Activated naive CD4-positive, alpha-beta T cell (primary cell): ENCODE measurements at places on chromosomes 2 and 18.
A peak's percentile ranks its signal among the peaks of the same experiment; 100 is the strongest.

DNA sequence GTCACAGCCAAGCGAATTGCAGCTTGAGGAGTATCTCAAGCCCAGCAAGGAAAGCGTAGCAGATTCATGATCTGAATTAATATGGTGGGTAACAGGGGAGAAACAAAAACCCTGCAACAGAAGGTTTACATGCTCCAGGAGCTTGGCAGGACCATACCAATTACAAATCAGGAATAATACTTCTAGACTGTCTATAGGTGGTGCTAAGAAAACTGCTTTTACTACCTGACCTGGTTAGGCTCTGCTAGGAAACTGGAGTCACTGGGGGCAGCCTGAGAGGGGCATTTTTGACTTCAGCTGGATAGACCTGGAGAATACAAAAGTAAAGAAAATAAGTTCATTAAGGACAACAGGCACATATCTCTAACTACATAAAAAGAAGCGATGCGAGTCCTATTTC, 24.6 kb upstream of the SPOPL start:
- DNase-seq, result no peak

DNA sequence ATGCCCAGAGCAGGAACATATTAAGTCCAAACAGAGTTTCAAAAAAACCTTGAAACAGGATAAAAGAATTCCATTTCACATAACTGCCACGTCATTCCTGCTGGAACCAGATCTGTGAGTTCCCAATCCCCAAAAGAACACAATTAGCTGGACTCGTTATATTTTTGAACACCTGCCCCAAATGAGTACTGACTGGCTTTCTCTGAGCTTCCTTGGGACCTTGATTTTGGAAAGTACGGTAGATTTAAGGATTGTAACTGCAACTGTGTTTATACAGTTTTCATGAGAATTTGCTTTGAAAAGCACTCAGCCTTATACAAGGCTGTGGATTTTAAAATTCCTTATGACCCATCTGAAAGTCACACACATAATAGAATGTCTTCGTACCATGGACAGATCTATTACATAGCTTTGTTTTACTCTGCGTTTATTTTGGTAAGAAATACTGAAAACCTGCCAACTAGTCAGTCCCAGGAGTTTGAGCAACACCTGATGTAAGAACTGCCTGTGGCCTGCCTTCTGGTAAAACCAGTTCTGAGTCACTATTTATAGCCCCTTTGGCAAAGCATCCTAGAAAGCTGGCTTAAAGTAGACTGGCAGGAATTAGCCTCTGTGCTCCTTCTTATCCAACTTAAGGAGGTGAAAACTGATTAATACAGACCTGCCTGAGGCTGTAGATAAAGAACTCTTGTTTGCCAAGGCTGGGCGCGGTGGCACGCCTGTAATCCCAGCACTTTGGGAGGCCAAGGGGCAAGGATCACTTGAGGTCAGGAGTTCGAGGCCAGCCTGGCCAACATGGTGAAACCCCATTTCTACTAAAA, 48.1 kb downstream of the MERTK start:
- no peak for DNase-seq

- DNase-seq, result no peak
These were observed 24.8 kb upstream of the HDAC4 start for GRCh38 chr2:239425631-239426030.

DNA sequence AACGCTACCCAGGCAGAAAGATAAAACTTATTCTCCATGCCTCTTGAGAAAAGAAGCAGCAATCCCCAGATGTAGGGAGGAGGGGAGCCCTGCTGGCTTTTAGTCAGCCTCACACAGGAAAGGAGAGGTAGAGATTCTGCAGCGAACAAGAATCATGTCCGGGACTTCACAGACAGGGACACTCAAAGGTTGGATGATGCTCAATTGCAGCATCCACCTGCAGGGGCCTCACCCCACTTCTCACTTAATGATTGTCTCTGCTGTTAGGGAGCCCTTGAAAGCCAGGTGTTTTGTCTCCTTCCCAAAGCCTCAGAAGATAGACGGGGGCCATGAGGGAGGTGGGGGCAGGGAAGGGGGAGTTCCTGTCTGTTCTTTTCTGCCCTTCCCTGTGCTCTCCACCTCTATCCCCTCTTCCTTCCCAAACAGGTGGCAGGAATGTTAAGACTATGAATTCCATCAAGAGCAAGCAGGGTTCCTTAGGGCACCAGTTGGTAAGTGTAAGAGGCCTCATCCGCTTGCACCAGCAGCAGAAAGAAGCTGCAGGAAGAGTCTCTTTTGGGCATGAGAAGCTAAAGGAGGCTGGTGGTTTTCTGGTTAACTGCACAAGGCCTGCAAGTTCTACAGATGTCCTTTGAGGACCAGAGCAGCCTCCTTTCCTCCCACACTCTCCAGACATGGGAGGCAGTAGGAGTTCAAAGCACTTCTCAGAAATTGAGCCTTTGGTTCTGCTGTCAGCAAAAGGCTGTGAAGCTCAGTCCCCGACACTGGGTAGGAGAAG, 154.7 kb upstream of the TNP1 start:
- DNase-seq, result no peak

DNA sequence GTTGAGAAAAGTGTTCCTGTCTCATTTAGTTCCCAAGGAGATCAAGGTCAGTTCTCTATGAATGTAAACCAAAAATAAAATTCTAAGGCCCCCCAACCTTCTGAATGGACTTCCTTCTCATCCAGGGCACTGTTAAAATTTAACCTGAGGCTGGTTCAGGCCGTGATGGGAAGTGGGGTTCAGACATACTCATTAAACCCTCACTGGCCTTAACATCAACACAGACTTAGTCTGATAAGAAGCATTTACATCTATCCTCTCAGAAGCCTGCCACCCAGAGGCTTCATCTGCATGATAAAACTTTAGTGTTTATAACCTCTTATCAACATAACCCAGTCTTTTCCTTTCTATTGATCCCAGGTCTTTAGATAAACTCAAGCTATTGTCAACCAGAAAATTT, 22.4 kb downstream of the ITSN2 start:
- no peak for DNase-seq

- no peak for DNase-seq
These were observed 46.8 kb downstream of the EPG5 start for GRCh38 chr18:45920367-45920766.

GRCh38 chr2:227460070-227460485, 11.9 kb upstream of the AGFG1 start:
- peak; percentile 5 for DNase-seq

GRCh38 chr2:36380624-36381481, 25.3 kb downstream of the CRIM1 start:
- no peak for DNase-seq

DNA sequence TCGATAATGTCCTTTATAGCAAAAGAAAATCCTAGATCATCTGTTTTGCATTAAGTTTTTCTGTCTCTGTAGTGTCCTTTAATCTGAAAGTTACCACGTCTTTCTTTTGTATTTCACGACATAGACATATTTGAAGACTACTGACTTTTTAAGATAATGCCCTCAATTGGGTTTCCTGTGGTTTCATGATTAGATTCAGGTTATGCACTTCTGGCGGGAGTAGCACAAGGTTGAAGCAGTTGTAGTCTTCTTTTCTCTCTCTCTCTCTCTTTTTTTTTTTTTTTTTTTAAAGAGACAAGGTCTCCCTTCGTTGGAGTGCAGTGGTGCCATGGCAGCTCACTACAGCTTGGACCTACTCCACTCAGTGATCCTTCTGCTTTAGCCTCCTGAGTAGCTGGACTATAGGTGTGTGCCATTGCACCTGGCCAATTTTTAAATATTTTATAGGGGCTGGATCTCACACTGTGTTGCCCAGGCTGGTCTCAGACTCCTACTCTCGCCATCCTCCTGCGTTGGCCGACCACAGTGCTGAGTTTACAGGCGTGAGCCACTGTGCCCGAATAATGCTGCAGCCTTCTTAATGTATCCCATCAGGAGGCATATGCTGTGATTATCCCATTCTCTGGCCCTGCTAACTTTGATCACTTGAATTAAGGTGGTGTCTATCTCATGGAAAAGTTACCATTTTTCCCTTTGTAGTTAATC, 3.9 kb downstream of the INPP4A start:
- DNase-seq, result no peak

DNA sequence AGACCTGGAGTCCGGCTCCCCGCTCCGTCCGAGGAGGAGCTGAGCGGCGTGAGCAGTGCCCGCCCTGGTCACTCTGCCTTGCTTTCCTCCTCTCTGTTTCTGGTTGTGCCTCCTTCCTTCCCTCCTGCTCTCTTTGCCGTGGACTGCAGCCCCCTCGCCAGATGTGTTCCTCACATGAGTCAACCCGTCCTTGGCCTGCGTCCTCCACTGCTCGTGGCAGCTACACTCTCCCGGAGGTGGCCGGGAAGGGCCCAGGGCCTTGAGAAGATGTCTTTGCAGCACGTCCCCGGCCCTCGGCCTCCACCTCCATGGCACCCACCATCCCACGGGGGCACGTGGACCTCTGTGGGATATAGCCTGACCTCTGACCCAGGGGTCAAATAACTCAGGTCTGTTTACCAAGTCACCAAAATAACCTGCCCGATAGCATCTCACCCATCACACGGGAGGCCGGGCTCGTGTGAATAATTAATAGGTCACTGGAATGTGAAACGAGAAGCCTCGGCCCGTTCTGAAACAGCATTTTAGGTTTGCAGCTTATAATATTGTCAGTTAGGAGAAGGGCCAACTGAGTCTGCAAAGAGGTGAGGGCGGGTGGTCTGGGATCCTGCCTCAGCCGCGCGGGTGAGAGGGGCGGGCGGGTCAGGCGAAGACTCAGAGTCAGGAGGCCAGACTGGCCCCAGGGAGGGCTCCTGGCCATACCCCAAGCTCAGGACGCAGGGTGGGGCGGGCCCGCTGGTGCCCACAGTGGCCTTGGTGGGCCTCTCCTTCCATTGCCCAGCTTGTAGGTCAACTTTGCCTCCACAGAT, 42.6 kb downstream of the NFATC1 start:
- DNase-seq, result no peak

GRCh38 chr2:71557321-71557720, 104.0 kb downstream of the DYSF start:
- no peak for DNase-seq

GRCh38 chr18:49743117-49743567, 70.2 kb downstream of the ACAA2 start:
- DNase-seq, result no peak

GRCh38 chr2:114113518-114113917, 223.6 kb downstream of the ACTR3 start:
- no peak for DNase-seq

DNA sequence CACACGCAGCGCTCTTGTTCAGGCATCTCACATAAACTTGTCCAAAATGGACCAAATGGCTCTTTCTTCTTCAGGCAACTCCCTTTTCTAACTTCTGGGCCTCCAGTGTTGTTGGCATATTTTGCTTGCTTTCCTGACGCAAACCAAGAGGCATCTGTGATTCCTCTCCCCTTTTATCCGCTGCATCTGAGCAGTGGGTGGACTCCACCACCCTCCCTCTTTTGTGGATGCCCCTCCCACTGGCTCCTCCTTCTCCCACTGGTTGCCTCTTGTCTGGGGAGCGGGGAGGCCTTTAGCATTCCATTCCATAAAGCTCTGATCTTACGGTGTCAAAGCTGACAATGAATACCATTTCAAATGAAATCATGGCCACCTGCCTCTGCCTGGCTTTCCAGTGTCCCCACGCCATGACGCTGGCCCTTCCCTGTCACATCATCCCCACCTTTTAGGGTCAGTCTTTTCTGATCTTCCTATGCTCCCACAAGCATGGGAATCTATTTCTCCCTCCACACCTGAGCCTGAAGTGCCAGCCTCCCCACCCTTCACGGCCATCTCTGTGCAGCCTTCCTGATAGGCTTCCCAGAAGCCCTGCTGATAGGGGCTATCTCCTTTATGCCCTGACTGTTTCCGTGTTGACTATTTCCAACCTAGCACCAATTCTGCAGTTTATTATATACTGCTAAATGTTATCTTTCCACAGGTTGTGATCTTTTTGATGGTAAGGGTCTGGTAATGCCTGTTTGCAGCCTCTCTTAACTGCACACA, 51.5 kb downstream of the RPL37A start:
- DNase-seq, result no peak

GRCh38 chr2:220753486-220753885, 818.6 kb downstream of the EPHA4 start:
- DNase-seq, result no peak

DNA sequence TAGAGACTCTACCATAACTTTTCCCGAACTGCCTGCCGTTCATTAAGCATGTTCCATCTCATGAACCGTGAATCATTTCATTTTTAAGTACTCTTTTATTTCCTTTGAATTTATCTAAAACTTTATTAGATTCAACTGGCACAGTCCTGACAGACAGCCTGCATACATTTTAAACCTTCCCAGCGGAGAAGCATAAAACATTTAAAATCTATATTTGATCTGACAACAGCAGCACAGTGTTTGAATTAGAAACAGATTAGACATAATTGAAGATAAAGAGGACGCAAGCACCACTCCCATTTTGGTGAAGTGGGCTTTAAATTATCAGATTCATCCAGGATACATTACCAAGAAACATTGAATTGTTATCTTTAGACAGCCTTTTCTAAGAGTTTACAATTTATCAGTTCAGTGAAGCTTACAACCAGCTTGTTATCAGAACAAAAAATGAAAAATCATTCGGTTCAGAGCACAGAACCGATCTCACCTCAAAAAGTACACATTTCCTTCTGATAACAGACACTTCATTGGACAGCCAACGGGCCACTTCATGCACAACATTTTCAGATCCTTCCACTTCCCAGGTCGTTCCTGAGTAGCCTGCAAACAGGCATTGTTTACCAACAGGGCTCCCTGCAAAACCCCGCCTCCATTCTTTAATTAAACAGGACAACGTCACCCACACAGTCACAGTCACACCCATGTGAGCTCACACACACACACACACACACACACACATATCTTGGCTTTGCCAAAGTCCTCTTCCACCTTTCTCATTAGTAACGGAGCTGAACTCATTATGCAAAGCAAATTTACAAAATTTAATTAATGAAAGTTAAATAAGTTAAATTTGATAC, 171.2 kb downstream of the SP3 start:
- no peak for DNase-seq

GRCh38 chr18:59715966-59716369, 18.7 kb upstream of the CCBE1 start:
- DNase-seq, result no peak

GRCh38 chr2:33333433-33333832, 143.0 kb upstream of the RASGRP3 start:
- DNase-seq, result no peak

DNA sequence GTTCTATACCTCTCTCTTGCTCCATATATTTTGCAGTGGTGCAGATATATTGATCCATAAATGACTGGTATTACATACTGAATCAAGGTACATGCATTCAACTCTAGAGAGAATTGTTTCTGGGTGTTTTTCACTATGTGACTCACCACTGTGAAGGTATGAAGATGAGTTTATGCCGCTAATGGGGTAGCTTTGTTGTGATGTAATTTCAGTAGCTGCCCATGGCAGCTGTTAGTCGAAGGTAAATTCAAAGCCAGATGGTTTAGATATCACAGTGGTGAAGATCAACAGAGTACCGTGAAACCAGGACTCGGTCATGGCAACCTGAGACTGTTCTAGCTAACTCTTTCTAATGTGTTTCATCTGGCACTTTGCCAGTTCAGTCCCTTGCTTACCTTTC, 50.4 kb downstream of the PKP4 start:
- DNase-seq, result no peak
